Activated naive CD4-positive, alpha-beta T cell treated with anti-CD3 and anti-CD28 coated beads, Interleukin-2, amount 50 U/mL, for 72 hours (primary cell): ENCODE measurements at places on chromosomes 2 and 18.
A peak's percentile ranks its signal among the peaks of the same experiment; 100 is the strongest.

- no peak for DNase-seq
Observed at GRCh38 chr2:77838441-77838840, 316.3 kb upstream of the LRRTM4 start.

DNA sequence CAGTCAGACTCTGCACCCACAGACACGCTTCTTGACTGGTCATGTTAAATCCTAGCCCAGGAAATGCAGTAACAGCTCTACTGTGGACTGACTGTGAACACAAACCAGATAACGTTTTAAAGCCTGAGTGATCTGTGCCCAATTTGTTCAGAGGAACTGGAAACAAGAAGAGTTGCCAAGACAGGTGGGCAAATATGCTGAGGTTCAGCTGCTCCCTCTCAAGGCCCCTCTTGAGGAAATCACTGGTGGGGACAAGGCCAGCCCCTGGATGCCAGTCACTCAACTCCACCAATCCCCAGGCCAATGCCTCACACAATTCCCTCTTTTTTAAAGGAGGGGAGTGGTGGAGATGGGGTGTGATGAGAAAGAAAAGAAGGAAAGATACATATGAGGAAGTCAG, 261.2 kb downstream of the ALK start:
- no peak for DNase-seq

DNA sequence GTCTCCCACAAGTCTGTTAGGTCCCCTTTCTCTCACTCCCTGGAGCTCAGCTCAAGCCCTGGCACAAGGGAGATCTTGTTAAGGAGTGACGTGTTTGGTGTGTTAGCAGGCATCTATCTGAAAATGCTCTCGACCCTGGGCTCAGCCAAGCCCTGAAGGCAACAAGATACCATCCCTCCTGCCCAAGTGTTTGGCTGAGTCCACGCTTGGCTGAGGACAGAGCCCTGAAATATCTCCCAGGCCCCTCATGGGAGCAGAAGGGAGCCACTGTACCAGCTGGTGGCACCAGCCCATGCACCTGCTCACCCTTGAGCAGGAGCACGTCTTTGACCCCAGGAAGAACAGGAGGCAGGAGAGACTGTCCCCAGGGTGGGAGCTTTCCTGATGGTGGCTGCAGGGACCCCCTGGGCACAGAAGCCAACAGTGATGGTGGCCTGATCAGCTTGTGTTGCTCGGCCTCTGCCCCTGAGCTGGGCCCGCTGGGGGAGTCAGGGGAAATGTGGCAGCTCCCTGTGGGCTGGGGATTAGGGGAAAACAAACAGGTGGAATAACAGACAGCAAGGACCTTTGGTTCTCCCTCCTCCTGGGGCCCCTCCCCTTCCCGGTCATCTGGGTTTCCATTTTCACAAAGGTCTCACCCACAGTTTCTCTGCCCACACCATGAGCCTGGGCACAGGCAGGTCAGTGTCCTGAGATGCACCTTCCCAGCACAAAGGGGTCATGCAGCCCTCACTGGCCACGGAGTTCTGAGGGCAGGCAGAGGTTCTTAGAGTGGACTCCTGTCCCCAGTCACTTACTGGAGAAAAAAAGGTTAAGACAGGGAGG, 91.6 kb downstream of the RHOB start:
- DNase-seq: no peak

DNA sequence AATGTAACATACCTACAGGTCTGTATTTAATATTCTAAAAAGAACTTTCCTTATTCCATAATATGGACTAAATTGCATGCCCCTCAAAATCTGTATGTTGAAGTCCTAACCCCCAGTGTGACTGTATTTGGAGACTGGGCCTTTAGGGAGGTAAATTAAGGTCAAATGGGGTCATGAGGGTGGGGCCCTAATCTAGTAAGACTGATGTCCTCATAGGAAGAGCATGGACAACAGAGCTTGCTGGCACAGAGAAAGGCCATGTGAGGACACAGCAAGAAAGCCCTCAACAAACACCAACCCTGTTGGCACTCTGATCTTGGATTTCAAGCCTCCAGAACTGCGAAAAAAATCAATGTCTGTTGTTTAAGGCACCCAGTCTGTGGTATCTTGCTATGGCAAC, 18.6 kb downstream of the SF3B1 start:
- no peak for DNase-seq

DNA sequence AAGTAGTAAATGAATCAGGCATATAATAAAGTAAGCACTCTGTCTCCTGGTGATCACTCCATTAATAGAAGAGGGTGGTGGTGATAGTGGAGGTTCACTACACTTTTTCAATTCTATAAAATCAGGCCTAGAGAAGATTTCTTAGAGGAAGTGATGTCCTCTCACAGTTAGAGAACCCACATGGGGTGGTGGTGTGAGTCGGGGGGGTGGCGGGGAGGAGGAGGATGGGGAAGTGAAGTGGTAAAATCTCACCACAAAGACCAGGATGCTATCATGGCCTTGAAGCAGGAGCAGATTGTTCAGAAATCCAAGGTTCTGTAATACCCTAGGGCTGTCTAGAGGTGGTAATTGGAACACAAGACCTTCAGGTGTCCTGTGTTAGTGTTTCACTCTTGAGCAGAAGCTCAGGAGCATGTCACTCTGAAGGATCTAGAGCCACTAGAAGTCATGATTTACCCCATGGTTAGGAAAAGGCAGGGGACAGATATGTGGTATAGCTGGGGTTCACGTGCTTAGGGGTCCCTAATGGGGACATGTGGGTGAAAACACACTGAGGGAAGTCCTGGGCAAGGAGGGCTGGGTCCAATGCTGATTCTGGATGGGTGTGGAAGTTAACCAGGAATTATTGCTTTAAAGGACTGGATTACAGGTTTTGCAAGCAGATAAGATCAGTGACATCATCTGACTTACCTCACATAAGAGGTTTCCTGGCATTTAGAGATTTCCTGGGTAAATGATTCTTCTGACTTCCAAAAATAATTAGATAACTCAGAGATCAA, 31.0 kb downstream of the RNF125 start:
- DNase-seq: no peak

GRCh38 chr2:7052404-7052803, 135.2 kb downstream of the RNF144A start:
- no peak for DNase-seq

DNA sequence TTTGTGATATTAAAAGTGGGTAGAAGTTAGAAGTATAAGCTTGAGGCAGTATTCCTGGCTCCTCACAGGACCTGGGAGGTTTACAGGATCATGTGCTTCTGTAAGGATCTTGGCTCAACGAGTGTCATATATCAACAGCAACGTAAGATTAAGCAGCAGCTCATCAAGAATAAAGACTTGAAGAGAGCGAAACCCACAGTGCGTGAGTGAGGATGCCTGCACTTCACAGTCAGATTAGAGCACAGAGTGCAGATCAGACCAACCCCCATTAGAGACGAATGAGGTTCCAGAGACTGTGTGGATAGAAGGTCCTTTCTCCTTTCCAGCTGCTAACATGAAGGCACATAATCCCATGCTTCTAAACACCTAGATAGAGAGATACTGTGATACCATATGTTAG, 1656.7 kb upstream of the NXPH2 start:
- DNase-seq: no peak

- DNase-seq: no peak
Observed at GRCh38 chr2:148907085-148907785, 32.2 kb downstream of the KIF5C start.

- no peak for DNase-seq
Observed at GRCh38 chr2:204061241-204061640, 124.7 kb downstream of the ICOS start.

DNA sequence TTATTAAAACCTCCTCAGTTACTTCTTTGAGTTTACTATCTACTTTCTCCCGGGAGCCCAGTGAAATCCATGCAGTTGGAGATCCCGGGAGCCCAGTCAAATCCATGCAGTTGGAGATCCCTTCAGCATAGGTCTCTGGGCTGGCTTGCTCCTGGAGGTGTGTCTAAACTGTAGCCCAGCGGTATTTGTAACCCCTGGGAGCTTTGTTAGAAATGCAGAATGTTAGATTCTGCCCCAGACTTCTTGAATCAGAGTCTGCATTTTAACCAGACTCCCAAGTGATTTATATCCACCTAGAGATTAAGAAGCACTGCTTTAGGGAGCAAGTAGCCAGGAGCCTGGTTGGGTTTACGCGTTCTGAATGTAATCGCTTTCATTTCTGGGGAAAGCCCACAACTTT, 54.5 kb downstream of the ARHGAP28 start:
- DNase-seq: no peak

- no peak for DNase-seq
Observed at GRCh38 chr2:102025583-102026267, 34.0 kb downstream of the IL1R2 start.

DNA sequence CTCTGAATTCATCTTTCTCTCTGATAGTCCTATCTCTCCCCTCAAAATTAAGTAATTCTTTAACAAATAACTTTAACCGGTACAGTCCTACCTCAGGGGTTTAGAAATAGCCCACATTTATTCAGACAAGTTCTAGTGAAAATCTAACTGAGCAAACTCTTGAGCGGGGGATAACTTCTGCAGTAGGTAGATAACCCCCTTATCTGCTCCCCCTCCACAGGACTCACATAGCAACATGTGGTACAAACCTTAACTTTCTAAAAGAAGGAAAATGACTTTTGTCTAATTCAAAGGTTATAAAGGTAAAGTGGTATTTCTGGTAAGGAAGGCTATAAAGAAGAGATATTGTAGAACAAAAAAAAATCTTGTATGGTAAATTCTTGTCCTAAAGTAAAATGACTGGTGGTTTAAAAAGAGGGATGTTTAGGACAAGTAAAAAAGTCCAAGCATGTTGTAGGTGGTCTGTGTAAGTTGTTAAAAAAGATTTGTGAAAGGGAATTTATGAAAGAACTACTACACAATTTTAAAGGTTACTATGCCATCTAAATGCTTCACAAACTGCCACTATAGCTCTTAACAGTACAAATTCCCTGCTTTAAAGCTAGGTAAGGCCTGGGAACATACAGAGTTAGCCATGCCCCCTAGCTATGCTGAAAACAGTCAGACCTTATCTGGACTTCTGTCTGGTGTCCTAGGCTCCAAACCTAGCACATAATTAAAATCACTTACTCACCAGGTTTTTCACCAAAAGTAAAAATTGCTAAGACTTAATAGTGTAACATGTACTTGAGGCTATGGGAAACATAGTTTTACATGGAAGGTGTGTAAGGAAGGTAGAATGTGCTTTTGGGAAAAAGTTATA, 8.1 kb upstream of the RPIA start:
- no peak for DNase-seq

- DNase-seq: no peak
Observed at GRCh38 chr2:8998418-8999101, 4.9 kb downstream of the MBOAT2 start.

GRCh38 chr2:86358957-86359356, 21.5 kb upstream of the REEP1 start:
- no peak for DNase-seq

- no peak for DNase-seq
Observed at GRCh38 chr2:156182132-156182531, 150.4 kb downstream of the NR4A2 start.

DNA sequence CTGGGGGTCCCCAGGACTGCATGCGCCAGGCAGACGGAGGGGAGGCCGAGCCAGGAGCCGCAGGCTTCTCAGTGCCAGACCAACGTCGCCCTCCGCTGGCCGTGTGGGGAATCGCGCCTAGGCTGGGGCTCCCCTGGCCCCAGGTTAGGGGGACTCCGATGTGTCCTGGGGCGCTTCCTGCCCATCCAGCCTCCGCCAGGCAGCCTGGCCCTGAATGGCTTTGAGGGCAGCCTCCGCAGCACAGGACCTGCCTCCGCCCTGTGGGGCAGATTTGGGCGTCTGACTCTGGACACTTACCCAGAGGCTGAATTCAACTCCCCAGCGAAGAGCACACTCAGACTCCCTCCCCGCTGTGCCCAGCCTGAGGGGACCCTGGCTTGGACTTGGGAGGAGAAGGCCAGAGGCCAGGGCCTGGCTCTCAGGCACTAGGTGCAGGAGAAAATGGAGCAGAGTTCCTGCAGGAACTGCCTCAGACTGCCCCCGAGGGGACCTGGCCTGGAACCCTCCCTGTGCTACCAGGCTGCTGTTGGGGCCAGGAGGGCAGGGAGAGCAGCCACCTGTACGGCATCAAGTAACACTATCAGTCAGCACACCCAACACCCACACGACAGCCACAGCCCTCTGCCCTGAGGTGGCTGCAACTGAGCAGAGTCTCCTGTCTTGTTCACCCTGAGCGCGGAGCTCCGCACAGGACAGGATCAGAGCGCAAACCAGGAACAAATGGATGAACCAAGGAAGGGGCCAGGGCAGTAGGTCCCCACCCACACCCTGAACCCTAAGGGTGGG, 597 bp upstream of the TEKT4 start:
- no peak for DNase-seq

DNA sequence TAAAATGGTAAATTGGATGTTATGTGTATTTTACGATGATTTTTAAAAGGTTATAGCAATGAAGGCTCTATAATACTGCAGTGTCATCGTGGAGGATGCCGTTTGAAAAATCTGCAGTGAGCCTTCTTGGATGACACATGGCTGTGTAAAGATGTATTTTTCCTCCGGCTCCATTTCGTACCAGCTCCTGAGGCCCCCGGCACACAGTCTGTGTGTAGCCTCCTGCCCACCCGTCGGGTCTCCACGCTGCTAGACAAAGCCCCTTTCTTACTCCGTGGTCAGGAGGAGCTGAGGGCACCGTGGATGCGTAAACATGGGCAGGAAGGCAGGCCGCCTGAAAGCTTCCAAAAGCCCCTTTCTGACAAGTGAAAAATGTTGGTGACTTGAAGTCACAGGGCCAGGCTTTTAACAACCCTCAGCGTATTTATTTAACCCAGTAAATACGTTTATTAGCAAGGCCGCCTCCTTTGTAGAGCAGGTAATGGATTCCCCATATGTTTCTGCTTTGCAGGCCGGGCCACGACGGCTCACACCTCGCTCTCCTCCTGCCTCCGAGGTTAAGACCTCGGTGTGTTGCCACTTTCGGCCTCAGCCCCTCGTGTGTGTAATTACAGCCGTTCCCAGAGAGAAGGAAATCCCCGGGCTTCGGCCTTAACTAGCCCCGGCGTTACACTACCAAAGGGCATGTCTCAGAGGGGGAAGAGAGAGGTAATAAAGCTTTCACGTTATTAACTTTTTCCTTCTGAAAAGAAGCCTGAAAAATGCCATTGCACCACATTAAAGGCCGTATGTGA, 72.8 kb downstream of the DDX1 start:
- DNase-seq: no peak

- DNase-seq: peak; percentile 75
Observed at GRCh38 chr18:12726774-12727550, 24.1 kb downstream of the PSMG2 start.

- no peak for DNase-seq
Observed at GRCh38 chr2:60857056-60857455, 24.3 kb upstream of the REL start.

- no peak for DNase-seq
Observed at GRCh38 chr2:27545348-27546141, 37.3 kb upstream of the ZNF512 start.

GRCh38 chr2:120346667-120347358, 877 bp downstream of the INHBB start:
- DNase-seq: no peak

- DNase-seq: no peak
Observed at GRCh38 chr2:86703704-86704361, 16.3 kb upstream of the RMND5A start.

GRCh38 chr2:152420936-152421335, 86.0 kb downstream of the FMNL2 start:
- DNase-seq: no peak
